ENCODE measurements at places on chromosomes 4 and X.
A peak's percentile ranks its signal among the peaks of the same experiment; 100 is the strongest.

GRCh38 chrX:146967306-146967705, 152.8 kb upstream of the CXorf51A start:
- DNase-seq: no peak

GRCh38 chrX:132822634-132823012, 135.8 kb downstream of the HS6ST2 start:
- no peak for DNase-seq

DNA sequence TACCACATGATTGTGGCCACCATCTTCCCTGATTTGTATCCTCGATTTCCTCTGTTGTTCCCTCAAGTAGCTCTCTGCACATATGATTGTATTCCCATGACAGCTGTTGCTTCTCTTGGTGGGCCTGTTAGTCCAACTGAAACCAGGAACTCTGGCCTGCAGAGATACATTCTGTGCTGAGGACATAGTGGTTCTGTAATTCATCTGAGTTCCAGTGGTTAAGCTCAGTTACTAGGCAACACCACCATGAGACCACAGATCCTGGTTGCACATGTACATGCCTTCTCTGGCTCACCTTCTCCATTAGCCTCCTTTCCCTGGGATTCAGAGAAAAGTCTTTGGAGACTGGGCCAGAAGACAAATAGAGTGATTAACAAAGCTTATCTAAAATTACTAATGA, 172.1 kb upstream of the SLC7A11 start:
- DNase-seq: no peak

- DNase-seq: no peak
These were observed 148.3 kb downstream of the BANK1 start for GRCh38 chr4:101938836-101939235.

DNA sequence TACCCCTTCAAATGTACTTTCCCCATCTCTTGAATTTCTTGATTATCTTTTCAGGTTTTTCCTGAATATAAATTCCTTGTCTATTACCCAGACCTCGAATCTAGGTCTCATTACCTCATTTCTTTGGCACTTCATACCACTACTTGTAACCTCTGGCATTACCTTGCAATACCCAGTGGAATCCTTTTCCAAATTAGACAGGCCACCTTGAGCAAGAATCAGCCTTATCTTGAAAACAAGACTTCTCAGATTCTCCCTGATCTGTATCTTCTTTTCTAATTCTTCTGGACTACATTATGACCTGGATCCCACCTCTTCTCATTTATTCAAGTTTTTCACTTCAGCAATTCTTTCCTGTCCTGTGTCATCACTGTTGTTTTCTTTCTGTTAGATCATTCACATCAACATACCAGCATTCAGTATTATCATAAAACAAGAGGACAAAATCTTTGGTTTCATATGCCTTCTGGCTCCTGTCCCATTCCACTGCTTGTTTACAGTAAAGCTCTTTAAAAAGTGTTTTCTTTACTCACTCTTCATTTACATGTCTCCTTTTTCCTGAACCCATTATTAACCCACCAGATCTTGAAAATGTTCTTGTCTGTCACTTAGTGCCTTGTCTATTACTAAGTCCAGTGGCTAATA, 275.6 kb upstream of the HS3ST1 start:
- no peak for DNase-seq

DNA sequence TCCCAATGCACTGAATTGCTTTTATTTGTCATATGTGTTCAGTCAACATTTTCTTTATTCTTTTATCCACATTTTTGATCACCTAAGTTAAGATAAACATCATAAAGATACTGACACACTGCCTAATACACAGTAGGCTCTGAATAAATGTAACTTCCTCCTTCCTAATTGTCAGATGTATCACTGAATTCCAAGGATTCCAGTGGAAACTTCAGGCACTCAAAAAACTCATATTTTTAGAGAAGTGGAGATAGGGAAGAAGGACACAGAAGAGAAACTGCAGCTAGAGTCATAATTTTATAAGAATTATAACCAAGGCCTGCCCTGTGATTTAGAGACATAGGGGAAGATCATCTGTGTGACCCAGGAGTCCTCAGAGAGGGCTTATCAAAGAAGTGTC, 753.3 kb downstream of the ADGRL3 start:
- DNase-seq: no peak

- DNase-seq: no peak
These were observed 26.2 kb upstream of the ELF4 start for GRCh38 chrX:130136496-130136895.

GRCh38 chr4:52907510-52907909, 45.4 kb downstream of the RASL11B start:
- DNase-seq: no peak

- no peak for DNase-seq
These were observed 188.0 kb upstream of the HDX start for GRCh38 chrX:84690228-84690627.

DNA sequence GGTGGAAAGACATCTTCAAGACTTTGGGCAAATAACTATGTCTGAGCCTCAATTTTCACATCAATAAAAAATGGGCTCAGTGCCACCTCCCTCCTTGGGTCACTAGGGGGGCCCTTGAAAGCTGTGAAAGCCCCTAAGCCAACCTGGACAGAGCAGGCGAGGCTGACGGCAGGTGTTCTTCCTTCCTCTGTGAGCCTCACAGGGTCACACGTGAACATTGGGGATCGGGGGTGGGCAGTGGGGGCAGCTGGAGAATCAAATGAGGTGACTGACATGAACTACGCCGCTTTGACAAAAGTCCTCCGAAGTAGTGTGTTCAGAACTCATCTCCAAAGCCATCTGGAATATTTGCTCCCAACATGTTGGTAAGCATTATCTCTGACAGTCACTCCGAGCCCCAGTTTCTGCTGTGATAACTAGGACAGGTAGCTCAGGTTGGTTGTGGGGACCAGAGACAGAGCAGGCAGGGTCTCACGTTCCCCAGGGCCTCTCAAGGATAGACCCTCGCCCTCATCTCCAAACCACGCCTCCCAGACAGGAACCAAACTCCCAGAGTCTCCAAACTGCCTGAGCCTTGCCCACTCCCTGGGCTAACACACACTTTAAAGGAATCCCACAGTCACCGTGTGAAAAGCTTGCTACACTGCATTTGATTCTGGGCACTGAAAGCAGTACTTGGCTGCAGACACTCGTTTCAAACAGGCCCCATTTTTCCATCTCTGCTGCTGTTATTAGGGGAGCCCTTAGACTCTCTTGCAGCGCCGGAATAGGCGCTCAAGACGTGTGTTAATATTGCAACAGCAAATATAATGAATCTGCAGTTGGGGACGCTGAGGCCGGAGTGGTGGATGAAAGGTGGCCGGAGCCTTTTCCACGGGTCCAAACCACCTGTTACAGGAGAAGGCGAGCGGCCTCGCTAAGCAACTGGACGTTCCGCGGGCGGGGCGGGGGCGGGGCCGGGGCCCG, 717 bp upstream of the WFS1 start:
- no peak for DNase-seq

DNA sequence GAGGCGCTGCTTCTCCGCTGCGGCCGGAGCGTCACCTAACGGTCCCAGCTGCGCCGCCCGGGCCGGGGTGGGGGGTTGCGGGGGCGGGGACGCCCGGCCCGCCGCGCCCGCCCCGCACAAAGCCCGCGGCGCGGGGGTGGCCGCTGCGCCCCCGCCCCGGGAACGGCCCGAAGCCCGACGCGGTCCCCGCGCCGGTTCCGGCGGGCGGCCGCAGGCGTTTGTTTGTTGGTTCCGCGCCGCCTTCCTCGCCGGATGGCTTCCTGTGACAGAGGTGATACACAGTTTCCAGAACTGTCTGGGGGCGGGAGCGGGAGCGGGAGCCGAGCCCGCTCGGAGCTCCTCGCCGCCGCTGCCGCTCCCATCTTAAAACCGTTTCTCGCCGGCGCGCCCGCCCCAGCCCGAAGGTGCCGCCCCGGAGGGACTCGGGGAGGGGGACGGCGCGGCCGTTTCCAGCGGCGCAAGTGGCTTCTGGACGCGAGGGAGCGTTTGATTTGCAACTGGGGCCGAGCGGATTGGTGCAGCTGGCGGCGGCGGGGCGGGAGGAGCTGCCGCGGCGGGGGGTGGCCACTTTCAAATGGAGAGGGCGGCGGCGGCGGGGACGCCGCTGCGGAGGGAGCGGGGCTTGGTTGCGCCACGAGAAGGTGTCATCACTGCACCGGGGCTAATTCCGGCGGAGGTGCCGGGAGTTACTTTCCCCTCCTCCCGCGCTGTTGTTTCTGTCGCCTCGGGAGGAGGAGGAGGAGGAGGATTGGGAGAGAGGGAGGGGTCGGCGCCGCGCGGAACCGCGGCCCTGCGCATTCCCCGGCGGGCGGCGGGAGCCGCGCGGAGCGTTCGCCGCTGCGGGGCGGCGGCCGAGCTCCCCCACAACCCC, 2.3 kb downstream of the JADE1 start:
- DNase-seq: peak; percentile 75

GRCh38 chr4:136036744-136037143, 1495.5 kb downstream of the PCDH18 start:
- DNase-seq: no peak

DNA sequence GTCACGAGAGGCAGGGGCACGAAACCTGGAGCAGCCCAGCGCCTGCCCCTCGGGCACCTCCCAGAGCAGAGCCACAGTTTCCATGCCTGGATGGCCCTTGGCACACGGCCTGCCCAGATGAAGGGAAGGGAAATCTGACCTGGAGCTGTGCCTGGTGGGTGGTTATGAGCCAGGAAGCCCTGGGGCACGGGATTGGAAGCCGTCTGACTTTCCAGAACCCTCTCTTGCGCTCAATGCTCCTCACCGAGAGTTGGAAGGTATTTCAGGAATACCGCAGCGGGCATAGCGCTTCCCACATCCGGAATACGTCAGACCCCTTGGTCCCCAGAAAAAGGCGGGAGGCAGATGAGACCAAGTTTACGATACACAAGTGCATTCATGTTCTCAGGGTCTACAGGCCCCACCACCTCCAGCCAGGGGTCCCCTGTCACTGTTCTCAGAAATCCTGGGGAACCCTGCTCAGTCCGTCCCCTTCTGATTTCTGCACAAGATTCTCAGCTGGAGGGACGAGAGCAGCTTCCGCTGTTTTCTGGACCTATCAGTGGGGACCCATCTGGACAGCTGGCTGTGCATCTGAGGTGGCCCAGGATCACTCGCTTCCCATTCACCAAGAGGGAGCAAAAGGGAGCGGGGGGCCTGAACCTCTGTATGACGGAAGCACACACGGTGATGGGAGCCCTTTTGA, 172.9 kb downstream of the AFAP1 start:
- DNase-seq: no peak

- DNase-seq: no peak
These were observed 174.1 kb downstream of the RBMX2 start for GRCh38 chrX:130575831-130576389.

- no peak for DNase-seq
These were observed 46.5 kb downstream of the JAKMIP1 start for GRCh38 chr4:6153874-6154273.

- DNase-seq: no peak
These were observed 1.4 kb upstream of the ZFX start for GRCh38 chrX:24148121-24148520.

DNA sequence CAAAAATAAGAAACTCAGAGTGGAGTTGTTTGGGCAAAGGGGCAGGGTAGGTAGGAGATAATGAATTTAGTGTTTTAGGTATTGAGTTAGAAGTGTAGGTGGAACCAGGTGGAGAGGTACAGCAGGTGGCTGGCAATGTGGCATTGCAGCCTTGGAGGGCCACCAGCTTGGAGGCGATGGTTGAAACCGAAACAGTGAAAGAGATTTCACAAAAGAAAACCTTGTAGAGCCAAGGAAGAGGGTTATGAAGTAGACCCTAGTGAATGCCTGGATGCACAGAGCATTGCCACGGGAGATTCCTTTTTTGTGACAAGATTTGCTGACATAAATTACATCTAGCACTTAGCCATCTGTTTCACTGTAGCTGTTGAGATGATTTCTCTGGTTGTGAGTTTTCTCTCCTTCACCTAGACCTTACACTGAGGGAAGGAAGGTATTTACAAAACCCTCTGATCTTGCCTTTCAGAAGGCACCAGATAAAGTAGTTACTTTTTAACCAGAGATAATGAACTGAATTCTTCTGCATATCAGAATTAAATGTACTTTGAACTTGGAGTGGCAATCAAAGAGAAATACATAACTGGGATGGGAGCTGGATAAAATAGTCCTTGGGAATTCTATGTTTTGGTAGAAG, 104.1 kb upstream of the CASK start:
- DNase-seq: no peak

- no peak for DNase-seq
These were observed 19.9 kb downstream of the DHX15 start for GRCh38 chr4:24564488-24564887.

DNA sequence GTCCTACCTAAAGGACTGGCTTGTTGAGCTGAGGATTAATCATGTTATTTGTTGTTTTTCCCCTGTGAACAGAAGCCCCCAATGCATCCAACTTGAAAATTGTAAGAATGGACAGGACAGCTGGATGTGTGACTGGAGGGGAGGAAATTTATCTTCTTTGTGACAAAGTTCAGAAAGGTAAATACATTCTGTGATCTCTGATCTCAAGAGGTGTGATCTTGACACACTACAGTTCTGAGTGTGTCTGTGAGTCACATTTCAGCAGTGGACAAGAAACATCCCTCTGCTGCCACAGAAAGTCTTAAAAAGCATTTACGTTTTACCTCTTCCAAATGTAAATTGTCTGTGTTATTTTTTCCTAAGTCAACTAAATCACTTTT, 79.3 kb downstream of the NFKB1 start:
- no peak for DNase-seq

DNA sequence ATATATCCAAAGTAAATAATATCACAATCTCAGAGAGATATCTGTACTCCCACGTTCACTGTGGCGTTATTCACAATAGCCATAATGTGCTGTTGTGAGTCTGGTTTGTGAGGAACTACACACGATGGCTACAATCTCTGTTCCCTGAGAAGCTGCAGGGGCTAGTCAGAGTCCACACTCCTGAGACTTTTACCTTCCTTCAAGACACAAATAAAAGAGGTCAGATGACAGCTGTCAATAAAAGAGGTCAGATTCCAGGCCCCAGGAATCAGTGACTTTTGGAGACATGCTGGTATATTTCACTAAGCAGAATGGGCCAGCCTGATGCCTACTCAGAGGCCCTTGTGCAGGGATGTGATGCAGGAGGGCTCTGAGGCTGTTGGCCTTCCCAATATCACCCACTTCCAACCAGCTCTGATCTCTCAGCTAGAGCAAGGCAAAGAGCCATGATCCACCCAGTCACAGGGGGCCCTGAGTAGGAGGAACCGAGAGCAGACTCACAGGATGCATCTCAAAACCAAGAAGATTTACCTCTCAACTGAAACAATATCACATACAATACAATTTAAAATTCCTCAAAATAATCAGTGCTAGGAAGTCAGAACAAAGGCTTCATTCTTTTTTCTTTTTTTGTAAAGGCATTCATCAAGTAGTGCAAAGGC, 13.8 kb downstream of the FRYL start:
- no peak for DNase-seq

DNA sequence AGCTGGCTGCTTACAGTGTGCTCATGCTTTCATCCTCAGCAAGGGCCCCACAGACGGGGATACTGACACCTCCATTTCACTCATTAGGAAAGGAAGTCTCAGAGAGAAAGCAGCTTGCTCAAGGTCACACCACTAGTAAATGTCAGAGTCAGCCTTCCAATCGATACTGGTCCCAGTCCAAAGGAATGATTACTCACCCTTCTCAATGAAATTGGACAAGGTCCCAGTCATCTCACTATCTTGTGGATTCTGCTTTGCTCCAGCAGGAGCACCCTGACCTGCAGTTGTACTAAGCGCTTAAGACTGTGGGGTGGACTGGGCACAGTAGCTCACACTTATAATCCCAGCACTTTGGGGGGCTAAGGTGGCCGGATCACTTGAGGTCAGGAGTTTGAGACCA, 132.2 kb upstream of the SLC34A2 start:
- DNase-seq: no peak

- DNase-seq: no peak
These were observed 77.3 kb upstream of the MSX1 start for GRCh38 chr4:4781936-4782707.

GRCh38 chrX:129663171-129663570, 8.4 kb upstream of the APLN start:
- DNase-seq: no peak
